ENCODE measurements at places on chromosomes 2 and 18.

DNA sequence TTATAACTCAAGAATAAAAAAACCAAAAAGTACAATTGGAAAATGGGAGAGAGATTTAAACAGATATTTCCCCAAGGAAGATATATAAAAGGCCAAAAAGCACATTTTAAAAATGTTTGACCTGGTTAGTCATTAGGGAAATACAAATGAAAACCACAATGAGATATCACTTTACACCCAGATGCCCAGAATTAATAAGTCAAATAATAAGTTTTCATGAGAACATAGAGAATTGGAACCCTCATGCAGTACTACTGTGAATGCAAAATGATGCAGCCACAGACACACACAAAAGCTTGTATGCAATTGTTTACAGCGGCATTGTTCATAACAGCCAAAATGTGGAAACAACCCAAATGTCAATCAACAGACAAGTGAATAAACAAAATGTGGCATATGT, 165.9 kb downstream of the ZNF385B start:
- H3K4me3 ChIP-seq: no peak overlapping the region
- no peaks in the 10 kb centered on the region for H3K36me3 ChIP-seq
- no peaks in the 10 kb centered on the region for H3K27me3 ChIP-seq

- H3K27ac ChIP-seq: no peak overlapping the region
- H3K4me3 ChIP-seq: peak overlapping the region; percentile 1
- H3K27me3 ChIP-seq: peaks cover 33% of the 10 kb centered on the region
- H3K4me1 ChIP-seq: peaks cover 6% of the 10 kb centered on the region
- no peak for DNase-seq
- no peaks in the 10 kb centered on the region for H3K36me3 ChIP-seq
Measured at GRCh38 chr18:26574958-26575864, 26.9 kb upstream of the KCTD1 start.

GRCh38 chr2:63163161-63163820, 112.7 kb downstream of the OTX1 start:
- H3K36me3 ChIP-seq: no peaks in the 10 kb centered on the region
- H3K27ac ChIP-seq: no peak overlapping the region
- H3K27me3 ChIP-seq: no peaks in the 10 kb centered on the region
- H3K4me1 ChIP-seq: no peaks in the 10 kb centered on the region

GRCh38 chr2:53473236-53473635, 294.4 kb upstream of the CHAC2 start:
- no peak for DNase-seq
- no peaks in the 10 kb centered on the region for H3K36me3 ChIP-seq
- H3K27me3 ChIP-seq: no peaks in the 10 kb centered on the region
- H3K4me3 ChIP-seq: no peak overlapping the region
- H3K4me1 ChIP-seq: no peaks in the 10 kb centered on the region
- H3K27ac ChIP-seq: no peak overlapping the region

- H3K27me3 ChIP-seq: no peaks in the 10 kb centered on the region
- H3K36me3 ChIP-seq: peaks cover 42% of the 10 kb centered on the region
- DNase-seq: no peak
- H3K4me1 ChIP-seq: peaks cover 12% of the 10 kb centered on the region
- H3K27ac ChIP-seq: peak overlapping the region; percentile 97
Measured at GRCh38 chr18:35241448-35241804, 592 bp downstream of the ZNF397 start.

GRCh38 chr2:9385841-9386240, 37.5 kb downstream of the ITGB1BP1 start:
- H3K27ac ChIP-seq: no peak overlapping the region
- H3K36me3 ChIP-seq: no peaks in the 10 kb centered on the region
- no peak for DNase-seq
- peaks cover 2% of the 10 kb centered on the region for H3K27me3 ChIP-seq
- H3K4me3 ChIP-seq: no peak overlapping the region

DNA sequence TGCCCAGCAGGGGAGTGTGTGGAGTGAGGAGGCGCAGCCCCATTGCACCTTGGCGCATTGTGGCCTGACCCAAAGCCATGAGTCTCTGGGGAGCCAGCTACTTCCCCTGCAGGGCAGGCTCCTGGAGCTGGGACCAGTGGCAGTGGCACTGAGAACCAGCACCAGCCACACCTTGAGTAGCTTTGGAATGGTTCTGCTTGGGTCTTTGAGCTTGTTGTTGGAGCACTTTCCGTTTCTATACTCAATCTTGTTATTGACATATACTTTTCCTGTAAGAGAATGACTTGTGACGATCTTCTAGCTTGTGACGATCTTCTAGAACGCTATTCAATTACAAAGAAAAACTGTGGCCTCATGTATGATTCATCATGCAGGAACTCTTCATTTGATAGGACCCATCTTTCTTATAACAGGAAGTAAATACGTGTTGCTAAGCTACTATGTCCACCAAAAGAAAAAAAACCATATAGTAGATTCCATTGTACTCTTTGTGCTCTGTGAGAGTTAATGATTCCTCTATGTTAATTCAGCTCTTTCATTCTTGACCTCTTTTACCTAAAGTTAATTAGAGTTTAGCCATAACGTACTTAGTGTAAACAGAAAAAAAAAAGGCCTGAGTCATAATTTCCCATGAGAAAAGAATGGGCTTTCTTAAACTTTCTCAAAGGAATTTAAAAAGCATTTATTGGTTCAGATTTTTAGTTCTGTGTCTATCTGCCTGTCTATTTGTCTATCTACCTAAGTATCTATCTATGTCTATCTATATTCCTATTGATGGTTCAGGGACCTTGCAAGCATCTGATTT, 113.1 kb downstream of the GATA6 start:
- no peak overlapping the region for H3K27ac ChIP-seq
- no peaks in the 10 kb centered on the region for H3K36me3 ChIP-seq
- no peaks in the 10 kb centered on the region for H3K27me3 ChIP-seq
- H3K4me1 ChIP-seq: no peaks in the 10 kb centered on the region
- no peak for DNase-seq

GRCh38 chr2:218343591-218343990, 13.1 kb upstream of the CATIP start:
- H3K27me3 ChIP-seq: peaks cover 5% of the 10 kb centered on the region
- no peaks in the 10 kb centered on the region for H3K36me3 ChIP-seq

- no peaks in the 10 kb centered on the region for H3K36me3 ChIP-seq
- H3K27ac ChIP-seq: no peak overlapping the region
- H3K27me3 ChIP-seq: no peaks in the 10 kb centered on the region
- H3K4me1 ChIP-seq: no peaks in the 10 kb centered on the region
Measured at GRCh38 chr2:120769076-120769786, 33.6 kb downstream of the GLI2 start.

DNA sequence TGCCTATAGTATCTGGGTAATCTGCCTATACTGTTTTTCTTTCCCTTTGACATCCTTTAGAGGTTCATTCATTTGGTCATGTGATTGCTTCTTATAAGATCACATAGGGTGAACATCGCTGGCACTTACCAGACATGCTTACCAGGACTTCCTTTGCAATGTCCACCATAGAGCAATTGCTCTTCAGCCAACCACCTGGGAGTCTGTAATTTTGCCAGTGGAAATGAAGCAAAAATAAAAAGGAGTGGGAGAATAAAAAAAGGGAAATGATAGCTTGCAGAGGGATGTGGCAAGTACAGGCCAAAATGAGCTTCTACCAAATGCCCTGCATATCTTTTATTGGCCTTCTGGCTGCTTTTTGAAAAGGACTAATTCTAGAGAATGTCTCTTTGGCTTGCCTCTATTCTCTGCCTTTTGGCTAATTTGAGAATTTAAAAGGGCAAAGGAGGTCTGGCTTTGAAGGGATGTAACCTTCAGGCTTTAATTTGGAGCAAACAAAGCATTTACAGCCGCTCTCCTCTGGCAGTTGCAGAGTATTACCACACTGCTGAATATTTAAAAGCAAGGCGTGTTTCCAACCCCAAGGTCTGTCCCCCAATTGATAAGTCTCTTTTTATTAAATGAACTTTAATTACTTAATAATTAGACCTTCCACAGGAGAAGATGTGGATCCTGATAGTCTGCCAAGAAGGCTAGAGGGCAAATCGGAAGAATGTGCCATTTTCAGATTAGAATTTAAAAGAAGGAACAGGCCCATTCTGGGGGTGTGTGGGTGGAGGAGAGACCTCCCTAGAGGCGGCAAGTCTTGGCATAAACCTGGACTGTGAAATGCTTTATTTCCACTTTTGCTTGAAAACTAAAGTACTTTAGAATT, 557.9 kb downstream of the DCC start:
- peaks cover 2% of the 10 kb centered on the region for H3K27me3 ChIP-seq
- H3K27ac ChIP-seq: no peak overlapping the region
- no peak overlapping the region for H3K4me3 ChIP-seq
- DNase-seq: no peak

DNA sequence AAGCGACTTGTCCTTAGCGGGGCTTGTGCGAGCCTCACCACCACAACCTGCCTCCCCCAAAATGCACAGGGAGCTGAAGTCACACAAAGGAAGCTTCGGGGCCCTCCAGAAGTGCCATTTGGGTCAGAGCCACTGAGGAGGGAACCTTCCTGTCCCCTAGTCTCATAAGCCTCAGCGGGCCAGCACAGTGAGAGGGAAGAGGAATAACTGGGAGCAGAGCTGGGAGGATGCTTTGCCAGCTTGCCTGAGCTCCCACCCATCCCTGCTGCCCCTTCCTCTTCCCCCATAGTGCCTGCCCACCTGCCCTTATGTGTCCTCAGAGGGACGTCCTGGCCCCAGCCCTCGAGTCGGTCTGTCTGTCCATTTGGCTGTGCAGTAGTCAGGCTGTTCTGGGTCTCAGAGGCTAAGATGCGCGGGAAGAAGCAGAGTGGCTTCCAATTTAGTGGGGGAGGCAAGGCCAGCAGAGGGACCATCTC, 51.8 kb upstream of the GPR17 start:
- H3K27me3 ChIP-seq: no peaks in the 10 kb centered on the region
- H3K4me3 ChIP-seq: no peak overlapping the region
- no peak for DNase-seq
- H3K4me1 ChIP-seq: peaks cover 7% of the 10 kb centered on the region
- no peak overlapping the region for H3K27ac ChIP-seq

DNA sequence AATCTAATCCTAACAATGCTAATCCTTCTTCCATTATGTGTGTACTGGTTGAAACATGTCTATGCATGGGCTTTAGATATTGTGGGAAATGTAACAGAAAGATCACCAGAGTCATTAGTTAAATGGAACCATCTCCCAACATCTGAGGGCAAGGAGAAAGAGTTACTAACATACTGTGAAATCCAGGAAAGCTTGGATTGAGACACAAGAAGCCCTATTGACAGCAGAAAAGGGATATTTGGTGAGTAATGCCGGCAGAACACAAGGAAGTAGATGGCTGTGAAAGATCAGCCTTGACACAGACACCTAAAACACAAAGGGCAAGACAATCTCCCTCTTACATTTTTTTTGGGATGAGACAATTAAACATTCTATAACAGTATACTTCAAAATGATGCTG, 28.5 kb upstream of the LAMA1 start:
- DNase-seq: no peak
- H3K36me3 ChIP-seq: no peaks in the 10 kb centered on the region
- no peak overlapping the region for H3K4me3 ChIP-seq
- H3K27me3 ChIP-seq: no peaks in the 10 kb centered on the region

- H3K27ac ChIP-seq: no peak overlapping the region
- peaks cover 6% of the 10 kb centered on the region for H3K4me1 ChIP-seq
- no peak overlapping the region for H3K4me3 ChIP-seq
- H3K36me3 ChIP-seq: peaks cover 4% of the 10 kb centered on the region
- DNase-seq: no peak
Measured at GRCh38 chr2:136031711-136032110, 46.3 kb upstream of the DARS1 start.

- H3K36me3 ChIP-seq: no peaks in the 10 kb centered on the region
- no peak overlapping the region for H3K27ac ChIP-seq
- no peaks in the 10 kb centered on the region for H3K27me3 ChIP-seq
- no peak for DNase-seq
- H3K4me1 ChIP-seq: no peaks in the 10 kb centered on the region
- no peak overlapping the region for H3K4me3 ChIP-seq
Measured at GRCh38 chr18:27608742-27609141, 423.6 kb upstream of the CHST9 start.

GRCh38 chr2:84904717-84905174, 710 bp upstream of the TMSB10 start:
- peaks cover 80% of the 10 kb centered on the region for H3K4me1 ChIP-seq
- H3K4me3 ChIP-seq: peak overlapping the region; percentile 77
- H3K27me3 ChIP-seq: no peaks in the 10 kb centered on the region
- H3K27ac ChIP-seq: peak overlapping the region; percentile 87

DNA sequence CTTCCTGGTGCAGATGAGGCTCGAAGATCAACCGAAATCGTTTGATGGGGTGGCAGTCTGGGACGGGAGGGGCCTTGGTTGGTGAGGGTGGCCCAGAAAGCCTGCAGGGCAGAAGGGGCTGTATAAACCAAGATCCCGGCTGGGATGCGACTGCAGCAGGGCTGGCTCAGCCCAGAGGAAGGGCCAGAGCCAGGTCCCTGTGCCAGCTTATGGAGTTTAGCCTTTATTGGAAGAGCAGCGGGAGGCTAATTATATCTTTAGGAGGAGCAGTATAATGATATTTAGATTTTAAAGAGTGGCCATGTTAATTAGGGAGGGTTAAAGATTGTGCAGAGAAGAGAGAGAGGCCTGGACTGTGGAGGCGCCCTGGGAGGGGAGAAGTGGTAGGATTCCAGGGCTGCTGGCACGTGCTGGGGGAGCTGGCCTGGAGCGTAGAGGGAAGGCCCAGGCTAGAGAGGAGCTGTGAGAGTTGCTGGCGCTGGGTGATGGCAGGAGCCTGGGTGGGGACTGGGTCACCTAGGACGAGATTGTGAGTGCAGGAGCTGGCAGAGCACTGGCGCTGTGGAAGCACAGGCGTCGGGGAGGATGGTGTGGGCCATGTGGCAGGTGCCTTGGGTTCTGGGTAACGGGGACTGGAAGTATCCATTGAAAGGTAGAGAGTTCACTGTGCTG, 25.1 kb downstream of the TRAF3IP1 start:
- no peaks in the 10 kb centered on the region for H3K4me1 ChIP-seq
- no peak overlapping the region for H3K27ac ChIP-seq
- H3K4me3 ChIP-seq: no peak overlapping the region

GRCh38 chr2:19673213-19673791, 228.5 kb downstream of the TTC32 start:
- no peak for DNase-seq
- H3K27ac ChIP-seq: no peak overlapping the region
- peaks cover 7% of the 10 kb centered on the region for H3K27me3 ChIP-seq
- H3K4me1 ChIP-seq: no peaks in the 10 kb centered on the region
- H3K4me3 ChIP-seq: no peak overlapping the region
- no peaks in the 10 kb centered on the region for H3K36me3 ChIP-seq

DNA sequence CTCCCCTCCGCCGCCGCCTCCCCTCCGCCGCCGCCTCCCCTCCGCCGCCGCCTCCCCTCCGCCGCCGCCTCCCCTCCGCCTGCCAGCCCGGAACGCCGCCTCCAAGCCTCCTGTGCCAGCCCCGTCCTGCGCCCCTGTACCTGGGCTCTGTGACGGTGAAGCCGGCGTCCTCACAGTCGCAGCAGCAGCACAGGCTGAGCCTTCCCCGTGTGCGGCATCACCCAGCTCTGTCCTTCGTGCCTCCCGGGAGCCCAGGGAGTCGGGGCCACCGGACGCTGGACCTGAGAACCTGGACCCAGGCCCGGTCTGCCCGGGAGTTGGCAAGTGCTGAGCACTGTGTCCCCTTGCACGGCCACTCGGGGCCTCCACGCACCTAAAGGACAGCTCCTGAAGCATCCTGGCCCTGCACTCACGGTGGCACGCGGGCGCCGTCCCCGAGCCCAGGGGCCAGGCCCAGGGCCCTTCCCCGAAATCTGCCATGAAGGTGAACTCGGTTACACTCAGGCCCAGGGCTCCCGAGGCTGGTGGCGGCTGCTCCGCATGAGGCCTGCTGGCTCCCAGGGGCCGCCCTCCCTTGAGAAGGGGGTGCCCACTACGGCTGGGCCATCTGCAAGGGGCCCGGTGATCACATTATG, 32.9 kb downstream of the RTP5 start:
- H3K4me1 ChIP-seq: no peaks in the 10 kb centered on the region
- H3K36me3 ChIP-seq: no peaks in the 10 kb centered on the region
- no peak overlapping the region for H3K4me3 ChIP-seq
- no peak for DNase-seq
